HL-60 (cell line): ENCODE measurements at places on chromosomes 12 and 14.

DNA sequence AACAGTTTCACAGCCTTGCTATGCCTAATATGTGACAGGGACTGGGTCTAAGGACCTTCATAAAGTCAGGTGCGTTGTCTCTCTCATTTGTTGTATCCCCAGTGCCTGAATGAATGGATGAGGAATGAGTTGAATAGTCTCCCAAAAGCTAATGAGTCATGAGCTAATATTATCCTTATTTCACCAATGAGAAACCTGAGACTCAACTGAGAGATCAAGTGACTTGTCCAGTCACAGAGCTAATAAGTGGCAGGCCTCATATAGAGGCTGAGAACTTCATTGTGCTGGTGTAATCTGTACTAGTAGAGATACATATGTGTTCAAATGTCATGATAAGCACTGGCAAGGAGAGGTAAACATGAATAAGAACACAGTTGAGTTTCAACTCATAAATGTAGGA is 612.4 kb downstream of the NRXN3 start:
- DNase-seq: no peak

GRCh38 chr12:62006076-62006732 is 254.0 kb upstream of the USP15 start:
- DNase-seq: peak; percentile 7

GRCh38 chr12:103930787-103931735 is 851 bp downstream of the HSP90B1 start:
- DNase-seq: no peak

- no peak for DNase-seq
These were observed 150.5 kb upstream of the KRR1 start for GRCh38 chr12:75661908-75662307.

DNA sequence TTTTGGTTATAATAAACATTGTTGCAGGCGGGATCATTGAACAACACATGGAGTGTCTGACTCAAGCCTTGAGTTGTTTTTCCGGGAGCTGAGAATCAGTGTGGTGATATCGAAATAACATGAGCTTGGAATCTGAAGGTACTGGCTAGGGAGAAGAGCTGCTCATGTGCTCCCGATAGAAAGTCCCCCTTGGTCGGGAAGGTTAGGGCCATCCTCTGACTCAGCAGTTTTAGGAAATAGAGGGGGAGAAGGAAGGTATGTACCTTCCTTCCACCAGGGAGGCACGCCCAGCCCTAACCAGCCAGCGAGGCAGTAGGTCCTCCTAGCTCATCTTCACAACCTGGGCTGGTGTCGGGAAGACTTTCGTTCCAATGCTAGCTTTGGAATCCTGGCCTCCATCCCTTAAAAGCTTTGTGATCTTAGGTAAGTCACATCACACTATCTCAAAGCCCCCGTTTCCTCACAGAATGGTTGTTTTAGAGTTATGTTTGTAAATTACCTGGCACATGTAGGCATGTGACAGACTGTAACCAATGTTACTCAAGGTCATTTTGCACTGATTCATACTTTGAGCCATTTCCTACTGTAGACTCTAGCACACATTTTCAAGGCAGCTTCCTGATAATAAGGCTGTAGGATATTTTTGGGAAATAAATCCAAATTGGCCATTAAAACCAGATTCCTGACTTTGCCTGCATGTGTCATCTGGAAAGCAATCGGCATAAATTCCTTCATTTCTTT is 1.9 kb upstream of the RAB35 start:
- no peak for DNase-seq
